Effector memory CD8-positive, alpha-beta T cell (primary cell): ENCODE measurements at places on chromosomes 11 and 22.

DNA sequence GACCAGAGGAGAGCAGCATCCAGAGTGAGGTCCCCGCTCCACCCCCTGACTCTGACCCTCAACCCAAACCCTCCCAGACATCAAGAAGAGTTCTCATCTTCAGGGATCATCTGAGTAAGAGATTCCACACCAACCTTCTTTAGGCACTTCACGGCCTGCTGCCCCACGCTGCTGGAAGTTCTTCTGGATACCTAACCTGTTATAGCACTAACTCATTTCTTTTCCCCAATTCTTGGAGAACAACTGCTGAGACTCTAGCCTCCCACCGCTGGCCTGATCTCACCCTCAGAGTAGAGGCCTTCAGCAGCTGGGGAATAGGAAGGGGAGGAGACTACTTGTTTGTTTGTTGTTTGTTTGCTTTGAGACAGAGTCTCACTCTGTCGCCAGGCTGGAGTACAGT, 7.3 kb downstream of the TMPRSS13 start:
- DNase-seq, result no peak

GRCh38 chr11:112374486-112375140, 114.0 kb upstream of the PLET1 start:
- DNase-seq, result no peak

GRCh38 chr11:134737563-134738510, 325.8 kb upstream of the B3GAT1 start:
- no peak for DNase-seq

DNA sequence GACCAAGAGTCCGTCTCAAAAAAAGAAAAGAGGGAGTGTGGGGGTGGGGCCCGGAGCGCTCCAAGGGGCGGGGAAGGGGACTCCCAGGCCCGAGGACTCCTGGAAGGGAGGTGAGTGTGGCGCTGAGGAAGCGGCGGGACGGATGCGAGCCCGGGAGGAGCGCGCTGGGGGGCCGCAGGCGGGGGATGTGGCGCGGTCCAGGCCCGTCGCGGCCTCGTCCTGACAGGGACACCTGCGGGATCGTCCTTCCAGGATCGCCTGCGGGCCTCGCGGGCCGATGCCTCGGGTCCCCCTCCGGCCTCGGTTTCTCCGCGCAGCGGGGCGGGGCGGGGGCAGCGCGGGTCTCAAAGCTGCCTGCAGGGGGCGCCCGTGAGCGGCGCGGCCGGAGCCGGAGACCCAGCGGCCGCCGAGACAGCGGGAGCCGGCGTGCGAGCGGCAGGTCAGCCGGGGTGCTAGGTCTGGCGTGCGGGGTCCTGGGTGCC, 3.8 kb upstream of the ADORA2A start:
- peak; percentile 58 for DNase-seq

DNA sequence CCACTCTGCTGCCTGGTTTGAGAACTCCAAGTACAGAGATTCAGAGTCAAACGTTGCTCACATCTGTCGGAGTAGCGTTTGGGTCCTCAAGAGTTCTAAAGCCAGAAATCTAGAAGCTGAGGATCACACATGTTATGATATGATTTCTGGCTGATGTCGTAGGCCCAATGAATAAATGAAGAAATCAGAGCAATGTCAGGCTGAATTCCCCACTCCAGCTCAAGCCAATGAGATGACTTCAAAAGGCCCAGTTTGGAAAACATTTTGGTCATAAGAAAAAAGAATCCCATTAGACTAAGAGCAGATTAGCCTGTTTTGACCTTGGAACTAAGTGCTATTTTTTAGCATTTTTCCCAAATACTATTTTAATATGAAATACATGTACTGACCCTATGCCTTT, 106.7 kb downstream of the ETS1 start:
- DNase-seq, result no peak

GRCh38 chr11:102429691-102430090, 22.9 kb downstream of the TMEM123 start:
- no peak for DNase-seq

- no peak for DNase-seq
Observed at GRCh38 chr11:69487849-69488542, 6.5 kb downstream of the LINC01488 start.

DNA sequence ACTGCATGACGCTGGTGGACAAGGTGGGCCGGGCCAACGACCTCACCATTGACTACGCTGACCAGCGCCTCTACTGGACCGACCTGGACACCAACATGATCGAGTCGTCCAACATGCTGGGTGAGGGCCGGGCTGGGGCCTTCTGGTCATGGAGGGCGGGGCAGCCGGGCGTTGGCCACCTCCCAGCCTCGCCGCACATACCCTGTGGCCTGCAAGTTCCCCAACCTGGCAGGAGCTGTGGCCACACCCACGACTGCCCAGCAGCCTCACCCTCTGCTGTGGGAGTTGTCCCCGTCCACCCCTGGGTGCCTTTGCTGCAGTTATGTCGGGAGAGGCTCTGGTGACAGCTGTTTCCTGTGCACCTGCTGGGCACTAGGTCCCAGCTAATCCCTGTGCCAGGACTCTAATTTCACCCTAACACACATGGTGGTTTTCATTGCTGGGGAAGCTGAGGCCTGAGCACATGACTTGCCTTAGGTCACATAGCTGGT, 49.0 kb upstream of the PPP6R3 start:
- no peak for DNase-seq

- DNase-seq, result no peak
Observed at GRCh38 chr11:126583594-126584427, 228.3 kb downstream of the ST3GAL4 start.

DNA sequence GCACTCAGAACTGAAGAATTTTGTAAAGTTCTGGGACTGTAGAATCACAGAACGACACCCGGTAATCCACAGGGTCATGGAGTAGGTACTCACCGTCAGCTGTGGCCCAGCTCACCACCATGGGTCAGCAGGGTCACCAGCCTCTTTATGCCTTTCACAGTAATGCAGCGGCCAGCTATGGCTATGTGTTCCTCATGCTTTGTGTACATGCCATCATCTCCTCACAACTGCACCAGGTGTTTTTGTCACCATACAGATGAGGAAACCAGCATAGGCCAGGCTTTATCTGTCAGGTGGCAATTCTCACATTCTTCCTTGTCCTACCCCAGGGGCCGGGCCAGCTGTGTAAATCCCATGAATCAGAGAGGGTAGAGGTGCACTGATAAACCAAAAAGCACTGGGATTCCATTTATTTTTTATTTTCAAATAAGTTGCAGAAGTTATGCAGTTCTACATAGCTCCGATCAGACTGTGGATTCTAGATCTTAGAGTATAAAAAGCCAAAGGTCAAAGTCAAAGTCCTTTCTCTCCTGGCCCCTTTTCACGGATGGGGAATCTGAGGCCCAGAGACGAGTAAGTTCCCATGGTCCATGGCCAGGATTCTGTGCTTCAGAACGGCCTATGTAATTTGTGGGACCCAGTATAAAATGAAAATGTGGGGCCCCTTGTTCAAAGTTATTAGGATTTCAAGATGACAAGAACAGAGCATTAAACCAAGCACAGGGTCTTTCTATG, 17.5 kb downstream of the TSKU start:
- DNase-seq, result no peak

GRCh38 chr11:134071766-134072402, 3.0 kb downstream of the JAM3 start:
- no peak for DNase-seq

DNA sequence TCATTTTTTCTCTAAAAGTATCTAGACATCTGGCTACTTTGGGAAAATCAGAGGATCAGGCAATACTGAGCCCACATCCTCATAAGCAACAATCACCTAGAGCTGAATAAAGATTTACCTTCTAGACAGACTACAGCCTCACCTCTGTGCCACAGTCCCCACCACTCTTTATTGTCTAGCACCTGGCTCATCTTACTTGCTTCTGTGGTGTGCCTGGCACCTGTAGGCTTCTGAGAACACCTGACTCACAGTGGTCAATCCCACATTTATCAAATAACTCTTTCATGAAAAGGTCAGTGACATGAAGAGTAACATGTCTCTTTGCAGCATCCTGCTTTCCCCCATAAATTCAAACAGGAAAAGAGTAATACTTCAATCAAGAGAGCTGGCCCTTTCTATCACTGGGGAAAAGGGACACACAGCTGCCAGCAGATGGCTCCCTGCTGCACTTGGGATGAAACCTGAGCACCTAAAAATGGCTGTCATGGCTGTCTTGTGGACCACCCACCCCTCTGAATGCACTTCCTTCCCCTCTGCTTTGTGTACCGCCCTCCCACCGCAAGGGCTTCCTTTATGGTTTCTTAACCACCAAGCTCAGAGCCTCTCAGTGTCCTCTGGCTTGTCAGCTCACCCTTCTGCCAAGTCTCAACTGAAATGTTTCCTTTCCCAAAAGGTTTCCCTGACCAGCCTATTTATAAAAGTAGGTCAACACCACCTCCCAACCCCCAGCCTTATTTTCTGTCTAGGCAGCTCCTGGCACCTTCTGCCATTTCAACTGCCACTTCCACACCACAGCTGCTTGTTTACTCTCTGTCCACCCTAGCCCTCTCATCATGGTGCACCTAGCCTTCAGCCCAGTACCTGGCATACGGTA, 9.3 kb downstream of the TFIP11 start:
- DNase-seq, result peak; percentile 60

GRCh38 chr11:11137339-11137738, 215.7 kb downstream of the CSNK2A3 start:
- no peak for DNase-seq

- DNase-seq, result no peak
Observed at GRCh38 chr22:22813126-22814075, 74.2 kb upstream of the IGLL5 start.

DNA sequence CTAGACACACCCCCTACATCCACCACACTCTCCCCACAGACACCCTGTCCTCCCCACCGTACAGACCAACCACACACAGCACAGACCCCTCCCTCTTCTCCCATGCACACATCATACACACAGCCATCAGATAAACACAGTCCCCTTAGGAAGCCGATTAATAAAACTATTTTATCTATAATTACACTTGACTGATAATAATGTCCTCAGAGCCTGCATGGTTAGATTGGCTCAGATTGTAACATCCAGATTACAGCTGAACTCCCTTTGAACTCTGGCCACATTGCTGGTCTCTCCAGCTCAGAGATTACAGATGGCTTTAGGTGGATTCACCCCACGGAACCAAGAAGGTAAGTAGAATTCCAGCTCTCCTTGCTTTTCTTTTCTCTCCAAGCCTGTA, 9.5 kb upstream of the ELF5 start:
- no peak for DNase-seq

GRCh38 chr22:28894334-28894733, 11.0 kb downstream of the ZNRF3 start:
- DNase-seq, result no peak

- no peak for DNase-seq
Observed at GRCh38 chr11:27028561-27028965, 12.1 kb upstream of the BBOX1 start.

GRCh38 chr11:82663535-82663934, 70.1 kb downstream of the FAM181B start:
- DNase-seq, result no peak

DNA sequence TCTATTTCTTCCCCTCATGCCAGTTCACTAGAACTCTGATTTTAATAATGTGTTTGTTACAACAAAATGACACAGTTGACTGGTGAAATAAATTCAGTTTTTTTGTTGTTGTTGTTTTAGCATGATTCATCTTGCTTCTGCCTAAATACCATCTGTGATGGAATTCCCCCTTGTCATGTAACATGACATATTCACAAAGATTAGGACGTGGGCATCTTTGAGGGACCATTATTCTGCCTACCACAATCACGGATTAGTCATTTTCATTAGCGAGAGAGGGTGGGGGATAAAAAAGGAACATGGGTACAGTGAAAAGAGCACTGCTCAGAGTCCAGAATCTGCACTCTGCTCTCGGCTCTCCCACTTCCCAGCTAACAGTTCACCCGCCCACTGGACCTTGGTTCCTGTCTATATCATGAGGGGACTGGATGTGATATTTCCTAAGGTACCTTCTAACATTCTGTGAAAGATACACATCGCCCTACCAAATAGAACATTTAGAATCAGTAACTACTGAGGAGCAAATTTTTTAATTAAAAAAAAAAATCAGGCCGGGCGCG, 11.3 kb downstream of the HTATIP2 start:
- DNase-seq, result no peak

GRCh38 chr11:123203934-123204333, 8.9 kb upstream of the CLMP start:
- DNase-seq, result no peak

- no peak for DNase-seq
Observed at GRCh38 chr11:132052904-132053303, 682.5 kb downstream of the NTM start.

- peak; percentile 16 for DNase-seq
Observed at GRCh38 chr22:45208993-45209838, 31.5 kb downstream of the KIAA0930 start.

GRCh38 chr11:62401356-62401755, 17.5 kb upstream of the SCGB1A1 start:
- no peak for DNase-seq

- no peak for DNase-seq
Observed at GRCh38 chr22:48376936-48377712, 1450.5 kb downstream of the BRD1 start.

GRCh38 chr11:12253843-12254281, 123.5 kb upstream of the PARVA start:
- no peak for DNase-seq

- DNase-seq, result no peak
Observed at GRCh38 chr11:69268911-69269310, 25.0 kb upstream of the MYEOV start.

DNA sequence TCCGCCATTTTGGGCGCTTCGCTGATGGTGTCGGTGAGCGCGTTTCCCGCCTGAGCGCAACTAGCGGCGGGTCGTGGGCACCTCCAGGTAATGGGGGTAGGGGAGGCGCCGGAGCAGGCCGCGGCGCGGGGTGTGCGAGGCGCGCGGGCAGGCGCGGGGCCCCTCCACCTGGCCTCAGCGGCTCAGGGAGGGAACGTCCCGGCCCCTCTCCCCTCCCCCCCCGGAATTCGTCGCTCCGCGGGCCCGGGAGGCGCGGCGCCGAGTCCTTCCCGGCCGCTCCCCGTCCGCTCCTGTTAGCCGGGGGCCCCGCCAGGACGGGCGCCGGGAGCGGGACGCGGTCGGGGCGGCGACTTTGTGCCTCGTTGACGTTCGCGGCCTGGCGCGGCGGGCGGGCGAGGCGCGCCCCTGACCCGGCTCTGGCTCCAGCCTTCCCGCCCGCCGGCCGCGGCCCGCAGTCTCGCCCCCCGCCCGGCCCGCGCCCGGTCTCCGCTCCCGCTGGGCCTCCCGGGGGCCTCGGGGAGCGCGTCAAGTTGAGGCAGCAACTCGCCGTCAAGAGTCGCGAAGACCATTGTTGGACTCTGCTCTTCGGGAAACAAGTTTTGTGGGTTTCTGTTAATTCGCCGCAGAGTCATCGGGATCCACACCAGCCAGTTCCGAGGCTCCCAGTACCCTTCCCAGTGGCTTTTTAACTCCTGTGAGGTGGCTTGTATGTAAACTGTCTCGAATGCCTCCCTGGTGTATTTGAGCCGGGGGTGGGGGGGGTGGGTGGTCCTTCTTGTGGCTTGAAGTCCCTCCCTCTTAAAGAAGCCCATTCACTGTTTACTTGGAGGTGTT, at the start of gene PPP6R3:
PPP6R3 (plus strand) TSS at position 12 of the 834 bp plus-strand sequence. CDS start 76,913 bp downstream, outside the sequence.
- no peak for DNase-seq
